Brain pericyte (primary cell): ENCODE measurements at places on chromosomes 6 and 20.

- peak; percentile 26 for DNase-seq
Measured at GRCh38 chr20:39081255-39081654, 119.1 kb downstream of the DHX35 start.

DNA sequence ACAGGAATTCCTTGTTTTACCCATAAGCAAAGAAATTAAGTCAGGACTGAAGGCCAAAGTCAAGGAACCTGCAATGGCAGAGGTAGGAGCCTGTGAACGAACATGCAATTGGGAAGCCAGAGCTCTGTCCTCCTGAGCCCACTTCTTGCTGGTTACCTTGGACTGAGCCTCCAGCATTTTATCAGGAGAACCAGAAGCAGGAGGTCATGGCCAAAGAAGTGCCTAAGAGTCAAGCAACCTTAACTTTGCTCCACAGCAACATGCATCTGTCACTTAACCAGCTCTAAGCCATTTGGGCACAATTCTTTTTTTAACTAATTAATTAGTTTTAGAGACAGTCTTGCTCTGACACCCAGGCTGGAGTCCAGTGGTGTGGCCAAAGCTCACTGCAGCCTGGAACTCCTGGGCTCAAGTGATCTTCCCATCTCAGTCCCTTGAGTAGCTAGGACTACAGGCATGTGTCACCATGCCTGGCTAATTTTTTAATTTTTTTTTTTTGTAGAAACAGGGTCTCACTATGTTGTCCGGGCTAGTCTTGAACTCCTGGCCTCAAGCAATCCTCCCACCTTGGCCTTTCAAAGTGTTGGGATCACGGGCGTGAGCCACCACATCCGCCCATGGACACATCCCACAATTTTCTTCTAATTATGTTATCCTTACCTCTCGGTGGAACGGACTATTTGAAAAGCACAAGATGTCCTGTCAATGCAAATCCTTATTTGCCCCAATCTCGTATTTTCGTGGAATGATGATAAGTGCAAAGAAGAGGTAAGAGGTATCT is 334.2 kb downstream of the CD83 start:
- DNase-seq = no peak

- no peak for DNase-seq
Measured at GRCh38 chr6:167750956-167751358, 75.8 kb upstream of the AFDN start.

GRCh38 chr20:53625311-53626129 is 31.9 kb upstream of the ZNF217 start:
- DNase-seq = no peak

DNA sequence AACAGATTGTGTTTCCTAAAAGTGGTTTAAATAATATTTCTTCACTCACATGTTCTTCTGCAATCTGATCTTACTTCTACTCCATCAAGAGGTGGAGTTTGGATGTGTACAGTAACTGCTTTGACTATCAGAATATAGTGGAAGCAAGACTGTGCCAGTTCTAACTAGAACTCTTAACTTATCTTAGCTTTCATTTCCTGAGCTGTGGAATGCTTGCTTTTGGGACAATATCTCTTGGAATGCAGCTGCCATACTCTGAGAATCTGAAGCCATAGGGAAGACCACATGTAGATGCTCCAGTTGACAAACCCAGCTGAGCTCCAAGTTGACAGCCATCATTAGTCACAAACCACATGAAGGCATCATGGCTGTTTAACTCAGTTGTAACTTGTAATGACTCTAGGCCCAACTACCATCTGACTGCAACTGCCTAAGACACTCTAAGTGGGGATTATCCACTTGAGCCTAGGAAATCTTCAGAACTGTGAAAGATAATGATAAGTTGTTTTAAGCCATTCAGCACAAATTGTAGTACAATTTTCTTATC is 40.8 kb upstream of the MAN1A1 start:
- no peak for DNase-seq

DNA sequence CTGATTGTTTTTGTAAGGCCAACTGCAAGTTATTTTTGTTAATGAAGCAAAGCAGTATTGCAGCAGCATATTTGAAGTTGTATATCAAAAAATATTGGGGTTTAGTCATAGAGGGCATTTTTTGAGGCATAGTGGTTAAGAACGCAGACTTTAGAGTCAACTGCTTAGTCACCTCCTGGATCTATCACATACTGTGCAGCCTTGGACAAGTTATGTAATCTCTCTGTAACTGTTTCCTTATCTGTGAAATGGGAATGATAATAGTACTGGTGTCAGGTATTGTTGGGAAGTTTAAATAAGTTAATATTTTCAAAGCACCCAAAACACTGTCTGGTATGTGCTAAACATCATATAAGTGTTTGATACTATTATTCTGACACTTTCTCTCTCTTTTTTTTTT is 27.2 kb upstream of the EFHC1 start:
- DNase-seq = no peak
